Right cardiac atrium (tissue), 5 donors: ENCODE measurements at places on chromosomes 7 and 10. TPM values are rescaled to one million over a fixed set of nuclear protein-coding genes. Genes with fewer than 3 reads are reported as not detected.

Gene GARIN1A
- 1.5 TPM for total RNA-seq

DNA sequence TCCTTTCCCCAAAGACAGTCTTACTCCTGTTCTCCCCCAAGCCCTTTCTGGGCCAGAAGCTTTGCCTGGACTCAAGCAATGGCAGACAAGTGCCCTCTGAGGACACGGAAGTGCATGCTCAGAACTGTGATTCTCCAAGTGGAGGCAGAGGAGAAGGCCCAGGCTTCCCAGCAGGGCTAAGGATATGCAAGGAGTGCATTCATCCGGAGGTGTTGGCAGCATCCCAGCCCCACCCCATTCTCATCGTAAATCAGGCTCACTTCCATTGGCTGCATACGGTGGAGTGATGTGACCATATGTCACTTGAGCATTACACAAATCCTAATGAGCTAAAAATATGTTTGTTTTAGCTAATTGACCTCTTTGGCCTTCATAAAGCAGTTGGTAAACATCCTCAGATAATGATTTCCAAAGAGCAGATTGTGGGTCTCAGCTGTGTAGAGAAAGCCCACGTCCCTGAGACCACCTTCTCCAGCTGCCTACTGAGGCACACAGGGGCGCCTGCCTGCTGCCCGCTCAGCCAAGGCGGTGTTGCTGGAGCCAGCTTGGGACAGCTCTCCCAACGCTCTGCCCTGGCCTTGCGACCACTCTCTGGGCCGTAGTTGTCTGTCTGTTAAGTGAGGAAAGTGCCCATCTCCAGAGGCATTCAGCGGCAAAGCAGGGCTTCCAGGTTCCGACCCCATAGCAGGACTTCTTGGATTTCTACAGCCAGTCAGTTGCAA is 1.4 kb upstream of the RBP3 start:
- no peak for DNase-seq

GRCh38 chr7:150412518-150413488 is 33.7 kb downstream of the ZNF775 start:
- DNase-seq = no peak

- DNase-seq = no peak
Measured at GRCh38 chr7:26233902-26234511, 32.5 kb downstream of the CBX3 start.

DNA sequence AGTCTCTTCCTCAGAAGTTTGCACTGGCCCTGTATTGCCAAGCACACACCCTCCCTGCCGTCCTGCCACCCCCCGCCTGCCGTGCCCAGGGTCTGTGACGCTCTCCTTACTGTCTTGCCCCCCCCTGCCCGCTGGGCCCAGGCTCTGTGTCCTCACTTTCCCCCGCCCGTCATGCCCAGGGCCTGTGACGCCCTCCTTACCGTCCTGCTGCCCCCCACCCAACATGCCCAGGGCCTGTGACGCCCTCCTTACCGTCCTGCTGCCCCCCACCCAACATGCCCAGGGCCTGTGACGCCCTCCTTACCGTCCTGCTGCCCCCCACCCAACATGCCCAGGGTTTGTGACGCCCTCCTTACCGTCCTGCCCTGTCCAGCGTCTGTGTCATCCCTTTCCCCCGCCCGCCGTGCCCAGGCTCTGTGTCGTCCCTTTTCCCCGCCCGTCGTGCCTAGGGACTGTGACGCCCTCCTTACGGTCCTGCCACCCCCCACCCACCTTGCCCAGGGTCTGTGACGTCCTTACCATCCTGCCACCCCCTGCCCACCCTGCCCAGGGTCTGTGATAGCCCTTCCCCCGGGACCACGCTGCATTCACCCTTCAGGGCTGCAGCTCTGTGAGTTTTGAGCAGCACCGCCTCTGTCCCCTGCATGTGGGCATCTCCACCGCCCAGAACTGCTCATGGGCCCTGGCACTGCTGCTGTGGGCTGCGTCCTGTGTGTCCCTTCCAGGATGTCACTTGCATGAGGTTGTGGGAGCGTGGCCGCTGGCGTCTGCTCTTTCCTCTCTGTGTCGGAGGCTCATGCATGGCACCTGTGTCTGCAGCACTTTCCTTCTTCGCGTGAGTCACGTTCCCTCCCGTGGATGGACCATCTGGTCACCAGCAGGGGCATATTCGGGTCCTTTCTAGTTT is 19.3 kb upstream of the PRKAR1B start:
- DNase-seq = no peak

DNA sequence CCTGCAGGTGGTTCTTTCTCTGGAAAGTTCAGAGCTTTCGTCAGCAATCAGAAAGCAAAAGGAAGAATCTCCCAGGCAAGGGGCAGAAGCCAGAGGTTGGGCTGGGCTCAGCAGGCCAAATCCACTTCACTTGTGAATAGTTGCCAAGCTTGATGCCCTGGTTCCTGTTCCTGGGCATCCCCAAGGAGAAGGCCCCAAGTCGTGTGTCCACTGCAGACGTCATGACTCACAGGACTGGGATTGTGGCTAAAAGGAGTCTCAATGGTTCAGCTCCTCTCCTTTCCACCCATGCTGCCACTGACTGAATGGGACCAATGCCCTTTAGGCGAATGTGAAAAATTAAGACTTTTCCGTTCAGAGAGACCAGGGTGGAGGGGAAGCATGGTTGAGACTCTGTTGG is 38.6 kb upstream of the TRIM8 start:
- no peak for DNase-seq

Gene PTF1A
- total RNA-seq = not detected

Gene ZNF117
- 3.8 TPM for total RNA-seq

- DNase-seq = no peak
Measured at GRCh38 chr7:148289630-148290029, 300.9 kb upstream of the C7orf33 start.

DNA sequence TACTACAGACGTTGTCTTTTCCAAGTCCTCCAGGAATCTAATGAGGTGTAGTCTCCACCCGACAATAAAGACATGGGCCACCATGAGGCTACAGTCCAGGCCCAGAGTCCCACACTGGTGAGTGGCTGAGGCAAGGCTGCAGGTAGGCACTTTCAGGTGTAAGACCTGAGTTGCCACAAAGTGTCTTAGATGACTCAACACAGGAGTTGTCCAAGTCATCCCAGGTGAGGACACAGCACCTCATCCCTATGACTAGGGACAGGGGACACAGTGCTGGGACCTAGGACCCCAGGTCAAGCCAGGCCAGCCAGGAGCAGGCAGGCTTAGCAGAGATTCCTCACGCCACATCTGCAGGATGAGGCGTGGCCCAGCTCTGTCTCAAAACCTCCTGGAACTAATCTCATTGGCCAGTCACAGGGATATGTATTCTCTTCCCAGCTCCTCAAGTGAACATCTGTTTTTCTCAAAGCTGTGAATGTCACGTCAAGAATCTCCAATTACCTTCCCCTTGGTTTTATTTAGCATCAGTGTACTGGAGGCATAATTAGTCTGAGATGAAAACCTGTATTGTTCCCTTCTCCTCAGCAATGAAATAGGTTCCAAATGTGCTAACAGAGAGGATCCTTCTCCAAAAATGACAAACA is 254.6 kb downstream of the GRID1 start:
- no peak for DNase-seq

Gene PSMC2
- 117 TPM for total RNA-seq
